ENCODE measurements at places on chromosomes 2 and 18.

- no peak for DNase-seq
These were observed 156.7 kb upstream of the SALL3 start for GRCh38 chr18:78822949-78823285.

GRCh38 chr2:227471412-227471811, 544 bp upstream of the AGFG1 start:
- no peak for DNase-seq

GRCh38 chr2:72806280-72806945, 19.4 kb downstream of the EXOC6B start:
- no peak for DNase-seq

- peak; percentile 63 for DNase-seq
These were observed 17.5 kb downstream of the STAT1 start for GRCh38 chr2:190996338-190996946.

DNA sequence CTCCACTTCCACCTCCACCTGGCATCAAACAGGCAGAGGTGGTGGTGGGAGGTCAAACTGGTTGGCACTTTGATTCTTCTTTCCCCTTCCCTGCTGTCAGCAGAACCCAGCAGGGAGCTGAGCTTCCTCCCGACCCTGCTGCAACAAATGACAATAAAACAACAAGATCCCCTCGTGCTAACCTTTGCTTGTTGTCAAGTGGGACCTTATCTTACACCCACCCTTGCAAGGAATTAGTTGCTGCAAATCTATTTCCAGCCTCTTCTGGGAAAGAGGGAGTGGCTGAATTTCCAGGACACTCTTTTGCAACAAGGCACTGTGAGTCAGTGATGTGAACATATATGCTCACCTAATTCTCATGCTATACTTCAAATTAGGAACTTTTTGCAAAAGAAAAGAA, 655.1 kb downstream of the DSC3 start:
- DNase-seq = no peak

DNA sequence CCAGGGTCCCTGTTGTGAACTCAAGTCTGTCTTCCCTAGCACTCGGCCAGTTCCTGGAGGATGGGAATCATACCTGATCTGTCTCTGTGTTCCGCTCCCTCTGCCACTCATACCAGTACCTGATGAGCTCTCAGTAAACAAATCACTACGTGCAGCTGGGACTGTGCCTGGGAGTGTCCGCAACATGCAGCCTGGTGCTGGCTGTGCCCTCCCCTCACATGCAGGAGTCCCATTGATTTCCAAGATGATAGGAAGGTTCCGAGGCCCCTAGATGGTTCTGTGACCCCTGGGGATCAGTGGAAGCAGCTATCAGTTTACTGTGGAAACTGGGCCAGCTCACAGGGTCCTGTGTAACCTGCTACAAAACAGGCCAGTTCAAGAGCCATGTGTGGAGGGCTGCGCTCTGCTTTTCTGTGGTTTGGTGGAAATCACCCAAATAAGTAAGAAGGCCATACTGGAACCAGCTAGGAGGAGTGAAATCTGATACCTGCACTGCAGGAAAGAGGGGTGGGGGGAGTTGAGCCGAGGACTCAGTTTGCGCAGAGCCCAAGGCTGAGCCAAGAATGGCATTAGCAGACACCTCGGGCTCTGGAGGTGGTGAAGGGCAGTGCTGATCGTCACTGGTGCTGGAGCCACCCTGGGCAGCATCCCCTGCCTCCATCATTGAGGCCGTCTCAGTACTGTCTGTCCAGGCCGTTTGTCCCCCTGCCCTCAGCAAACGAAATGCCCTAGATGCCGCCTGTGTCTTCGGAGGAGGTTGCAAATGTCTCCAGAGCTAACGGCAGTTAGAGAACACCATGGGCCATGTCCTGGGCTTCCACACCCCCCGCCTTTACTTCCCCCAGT, 93.3 kb downstream of the KLHL29 start:
- no peak for DNase-seq

DNA sequence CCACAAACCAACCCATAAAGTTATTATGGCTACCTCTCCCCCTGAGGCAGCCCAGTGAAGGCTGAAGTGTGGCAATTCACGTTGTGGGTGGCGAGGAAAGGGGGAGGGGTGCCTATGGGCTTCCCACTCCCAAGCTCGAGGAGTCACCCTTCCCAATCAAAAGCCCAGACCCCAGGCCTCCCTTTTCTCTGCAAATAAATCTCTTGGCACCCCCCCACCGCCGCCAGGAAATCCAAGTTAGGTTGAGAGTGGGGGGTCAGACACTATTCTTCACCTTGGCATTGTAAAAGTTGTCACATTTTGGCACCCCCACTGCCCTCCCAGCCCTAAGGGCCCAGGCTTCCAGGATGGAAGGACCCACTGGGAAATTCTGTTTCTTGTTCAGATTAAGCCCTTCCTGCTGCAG, 6.9 kb downstream of the ANKRD53 start:
- no peak for DNase-seq

DNA sequence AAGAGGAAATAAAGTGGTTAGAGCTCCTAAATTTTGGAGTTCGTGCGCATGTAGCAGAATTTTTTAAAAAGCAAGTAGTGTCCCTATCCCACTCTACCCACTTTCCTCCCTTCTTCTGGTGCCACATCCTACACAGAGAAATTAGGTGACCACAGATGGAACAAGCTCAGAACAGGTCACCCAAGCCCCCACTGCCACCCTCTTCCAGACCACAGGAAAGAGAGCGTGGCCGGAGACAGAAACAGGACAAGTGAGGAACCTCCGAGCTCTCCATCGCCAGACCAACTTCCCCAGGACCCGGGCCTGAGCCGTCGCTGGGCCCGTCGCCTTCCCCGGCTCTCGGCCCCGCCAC, 433 bp downstream of the NPC1 start:
- DNase-seq = no peak

DNA sequence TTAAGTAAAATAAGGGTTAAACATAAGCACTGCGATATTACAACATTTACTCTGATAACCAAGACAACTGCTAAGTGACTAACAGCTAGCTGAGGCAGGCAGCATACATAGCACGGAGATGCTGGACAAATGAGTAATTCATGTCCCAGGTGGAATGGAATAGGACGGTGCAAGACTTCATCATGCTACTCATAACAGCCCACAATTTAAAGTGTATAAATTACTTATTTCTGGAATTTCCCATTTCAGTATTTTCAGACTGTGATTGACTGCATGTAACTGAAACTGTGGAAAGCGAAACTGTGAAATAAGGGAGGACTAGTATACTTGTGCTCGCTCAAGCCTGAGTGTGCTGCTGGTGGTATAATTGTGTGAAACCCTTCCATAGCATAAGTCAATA, 12.9 kb downstream of the IER3IP1 start:
- no peak for DNase-seq

- no peak for DNase-seq
These were observed 21.2 kb upstream of the MAP3K20 start for GRCh38 chr2:173054466-173054865.

DNA sequence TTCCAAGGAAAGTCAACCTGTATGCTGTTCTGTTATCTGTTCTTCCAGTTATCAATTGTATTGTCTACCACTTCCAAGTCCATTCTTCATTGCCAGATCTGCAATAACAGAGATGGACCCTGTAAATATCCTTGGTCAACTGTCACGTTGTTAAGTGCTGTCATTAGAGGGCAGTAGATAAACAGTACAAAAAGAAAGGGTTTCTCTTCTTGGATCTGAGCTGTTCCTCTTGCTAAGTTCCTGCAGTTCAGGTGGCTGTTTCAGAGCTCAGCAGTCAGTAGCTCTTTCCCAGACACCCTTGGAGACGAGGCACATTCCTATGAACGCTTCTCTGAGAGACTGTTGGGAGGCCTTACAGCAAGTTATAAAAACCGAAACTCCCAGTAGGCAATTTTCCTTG, 957.1 kb upstream of the CHAC2 start:
- DNase-seq = peak; percentile 8

GRCh38 chr2:231992888-231993287, 31.4 kb downstream of the DIS3L2 start:
- DNase-seq = no peak

GRCh38 chr2:186780701-186781316, 68.2 kb downstream of the ZSWIM2 start:
- no peak for DNase-seq

- DNase-seq = no peak
These were observed 132.5 kb upstream of the SLC8A1 start for GRCh38 chr2:40584432-40584831.

DNA sequence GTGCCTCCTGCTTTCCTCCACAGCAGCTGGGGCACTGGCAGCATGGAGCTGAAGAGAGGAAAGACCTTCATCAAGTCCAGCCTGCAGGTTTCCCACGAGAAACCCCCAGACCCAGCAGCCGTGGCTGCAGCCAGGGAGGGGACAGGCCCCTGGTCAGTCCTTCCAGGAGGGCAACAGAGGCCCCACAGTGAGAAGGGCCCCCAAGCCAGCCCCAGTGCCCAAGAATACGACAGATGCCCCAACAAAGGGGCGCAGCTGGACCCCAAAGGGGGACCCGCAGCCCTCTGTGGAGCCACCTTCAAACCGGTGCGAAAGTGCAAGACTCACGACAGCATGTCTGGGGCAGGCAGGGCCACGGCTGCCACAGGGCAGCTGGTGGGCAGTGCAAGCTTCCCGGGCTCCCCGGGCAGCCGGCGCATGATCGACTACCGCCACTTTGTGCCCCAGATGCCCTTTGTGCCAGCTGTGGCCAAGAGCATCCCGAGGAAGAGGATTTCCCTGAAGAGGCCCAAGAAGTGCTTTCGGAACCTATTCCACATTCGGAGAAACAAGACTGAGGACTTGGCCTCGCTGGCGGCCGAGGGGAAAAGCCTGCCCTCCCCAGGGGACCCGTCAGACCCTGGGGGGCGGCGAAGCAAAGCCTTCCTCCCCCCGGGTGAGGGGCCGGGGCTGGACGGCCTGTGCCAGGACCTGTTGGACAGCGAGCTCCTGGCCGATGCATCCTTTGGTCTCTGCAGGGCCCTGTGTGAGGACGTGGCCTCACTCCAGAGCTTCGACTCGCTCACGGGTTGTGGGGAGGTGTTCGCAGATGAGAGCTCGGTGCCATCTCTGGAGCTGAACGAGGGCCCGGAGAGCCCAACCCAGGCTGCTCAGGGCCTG, 6.9 kb downstream of the AMER3 start:
- DNase-seq = no peak

DNA sequence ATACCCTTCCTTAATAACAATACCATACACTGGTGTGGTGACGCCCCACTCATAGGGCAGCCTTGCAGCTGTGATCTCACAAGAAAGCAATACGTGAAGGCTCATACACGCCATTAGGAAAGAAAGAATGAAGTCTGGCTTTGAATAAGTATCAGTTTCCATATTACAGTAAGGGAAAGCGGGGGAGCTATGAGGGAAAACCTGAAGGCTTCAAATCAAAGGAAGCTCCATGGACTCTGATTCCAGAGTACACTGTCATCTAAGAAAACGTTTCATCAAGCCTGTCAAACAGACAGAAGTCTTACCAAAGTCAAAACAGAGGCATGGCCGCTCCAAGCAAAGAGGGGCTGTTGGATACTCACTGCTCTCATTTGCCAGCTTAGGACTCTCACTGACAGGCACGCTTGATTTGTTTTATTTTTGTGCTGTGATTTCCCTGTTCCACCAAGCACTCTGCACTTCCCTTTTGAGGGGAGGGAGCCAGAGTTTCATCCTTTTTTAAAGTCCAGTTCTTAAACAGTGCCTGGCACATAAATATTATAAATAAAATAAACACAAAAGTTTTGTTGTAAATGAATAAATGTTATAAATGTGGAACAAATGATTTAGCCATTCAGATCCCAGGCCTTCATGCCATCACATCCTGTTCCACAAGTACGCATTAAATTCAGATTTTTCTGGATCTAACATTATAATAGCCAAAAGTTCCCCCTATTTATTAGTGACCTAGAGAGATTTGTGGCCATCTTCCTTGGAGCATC, 221.2 kb downstream of the PIEZO2 start:
- DNase-seq = no peak

GRCh38 chr2:12556762-12557161, 160.0 kb upstream of the TRIB2 start:
- no peak for DNase-seq

DNA sequence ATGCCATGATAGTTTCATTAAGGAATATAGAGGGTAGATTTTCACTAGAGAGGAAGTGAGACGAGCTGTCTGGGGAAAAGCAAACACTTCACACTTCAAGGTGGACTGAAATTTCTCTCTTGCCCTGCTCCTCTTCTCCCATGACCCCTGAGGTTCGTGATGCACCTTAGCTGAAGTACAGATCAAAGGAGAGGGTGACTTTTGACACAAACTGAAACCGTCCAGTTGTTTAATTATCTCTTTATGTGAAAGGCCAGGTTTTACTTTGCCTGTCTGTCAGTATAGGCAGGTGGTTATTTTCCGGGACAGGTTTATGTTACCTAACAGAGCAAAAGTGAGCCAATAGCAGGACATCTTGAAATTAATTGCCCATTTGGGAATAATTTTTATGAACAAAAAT, 41.0 kb upstream of the FOXI3 start:
- DNase-seq = no peak

GRCh38 chr2:116787848-116788247, 1026.6 kb upstream of the DDX18 start:
- no peak for DNase-seq

- no peak for DNase-seq
These were observed 162.3 kb upstream of the CCDC68 start for GRCh38 chr18:55121397-55122170.

DNA sequence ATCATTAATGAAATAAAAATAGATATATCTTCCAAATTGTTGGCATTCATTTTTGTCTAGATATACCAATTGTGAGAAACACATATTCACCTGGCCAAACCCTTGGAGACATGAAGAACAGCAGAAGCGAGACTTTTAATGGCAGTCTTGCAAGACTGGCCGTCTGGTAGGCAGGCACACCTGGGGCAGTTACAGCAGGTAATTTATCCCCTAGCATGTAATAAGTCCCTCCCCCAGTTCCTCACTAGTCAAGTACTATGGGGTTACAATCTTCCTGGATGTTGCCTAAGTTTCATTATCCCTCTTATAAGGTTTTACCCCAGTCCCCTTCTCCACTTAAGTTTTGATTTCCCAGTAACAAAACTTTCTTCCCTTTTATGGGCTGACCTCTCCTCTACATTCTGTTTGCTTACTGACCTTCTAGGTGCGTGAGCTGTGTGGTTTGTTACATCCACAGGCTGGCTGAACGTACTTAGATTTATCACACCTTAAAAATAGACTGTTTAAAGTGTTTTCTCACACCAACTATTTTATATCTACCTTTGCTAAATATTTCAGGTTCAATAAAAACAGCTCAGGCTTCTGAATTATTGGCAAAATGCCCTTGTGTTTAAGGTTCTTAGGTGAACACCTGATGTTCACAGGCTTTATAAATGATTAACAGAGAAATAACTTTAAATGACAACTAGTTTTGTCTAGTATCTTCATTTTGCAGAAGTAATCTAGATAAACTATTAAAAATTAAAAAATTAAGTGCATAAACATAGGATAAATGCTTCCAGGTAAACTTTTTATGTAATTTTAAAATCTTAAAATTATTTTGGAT, 365.0 kb upstream of the TFPI start:
- no peak for DNase-seq
